NCI-H510A treated with DMSO at 0.1 percent for 48 hours (cell line): ENCODE measurements at places on chromosomes 1 and 21.

GRCh38 chr1:221868593-221869303 is 126.9 kb upstream of the DUSP10 start:
- DNase-seq: no peak

DNA sequence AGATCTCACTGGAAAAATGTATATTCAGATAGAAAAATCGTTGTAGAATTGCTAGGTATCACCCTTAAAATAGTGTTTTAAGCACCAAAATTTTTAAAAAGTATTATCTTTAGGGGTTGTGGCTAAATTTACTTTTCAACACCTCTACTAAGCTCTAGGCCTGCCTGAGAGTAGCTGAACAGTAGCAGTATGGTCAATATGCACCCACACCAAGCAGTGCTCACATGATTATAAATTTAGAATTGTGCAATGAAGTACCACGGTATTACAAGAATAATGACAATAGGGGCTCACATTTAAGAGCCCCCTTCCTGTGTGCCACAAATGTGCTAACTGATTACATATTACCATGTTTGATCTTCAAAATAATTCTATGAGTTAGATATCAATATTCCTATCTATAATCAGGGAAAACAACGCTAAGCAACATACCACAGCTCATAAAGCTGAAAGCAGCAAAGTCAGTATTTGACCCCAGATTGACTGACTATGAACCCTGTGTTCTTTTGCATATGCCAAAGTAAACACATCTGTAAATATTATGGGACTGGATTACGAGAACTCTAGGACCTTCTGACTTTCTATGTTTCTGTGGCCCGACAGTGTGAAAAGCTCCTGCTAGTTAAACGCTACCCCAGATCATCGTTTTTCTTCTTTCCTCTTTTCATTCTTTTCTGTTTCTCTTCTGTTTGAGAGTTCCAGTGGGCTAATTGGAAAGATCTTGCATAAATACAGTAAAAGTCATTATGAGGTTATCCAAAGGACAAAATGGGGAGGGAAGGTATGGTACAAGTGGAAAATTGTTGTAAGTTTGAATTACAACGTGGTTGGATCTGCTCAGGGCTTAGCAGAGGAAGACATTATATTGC is 201.1 kb upstream of the C1orf87 start:
- no peak for DNase-seq

- no peak for DNase-seq
Measured at GRCh38 chr1:32426489-32427255, 32.4 kb upstream of the BSDC1 start.

- no peak for DNase-seq
Measured at GRCh38 chr21:46627726-46628125, 7.7 kb upstream of the PRMT2 start.

- DNase-seq: no peak
Measured at GRCh38 chr1:211701733-211702132, 26.3 kb upstream of the NEK2 start.

DNA sequence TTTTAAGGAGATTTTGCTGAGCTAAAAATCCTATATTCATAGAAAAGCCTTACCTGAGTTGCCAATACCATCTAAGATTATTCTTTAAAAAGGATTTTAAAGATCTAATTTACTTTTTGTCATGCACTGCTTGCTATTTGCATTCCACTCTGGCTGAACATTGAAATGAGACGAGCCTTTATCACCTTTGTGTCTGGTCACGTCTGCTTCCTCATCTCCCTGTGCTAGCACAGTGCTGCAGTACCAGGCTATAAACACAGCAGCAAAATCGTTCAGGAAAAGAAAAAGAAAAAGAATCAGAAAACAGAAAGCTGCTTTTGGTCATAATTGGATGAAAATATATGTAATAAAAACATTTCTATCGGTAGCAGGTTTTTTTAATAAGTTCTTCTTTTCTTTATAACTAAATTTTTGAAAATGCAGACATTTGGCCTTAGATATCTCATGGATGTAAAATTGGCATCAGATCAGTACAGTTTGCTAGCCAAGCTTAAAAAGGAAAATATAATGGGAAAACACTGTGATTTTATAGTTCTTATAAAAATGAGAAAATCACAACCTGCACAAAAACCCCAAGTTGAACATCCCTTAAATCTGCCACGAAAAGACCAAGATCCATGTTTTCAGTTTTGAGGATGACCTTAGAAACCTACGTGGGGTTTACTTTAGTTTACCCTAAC is 735.7 kb upstream of the CXADR start:
- no peak for DNase-seq

GRCh38 chr1:245128381-245129101 is 26.2 kb upstream of the KIF26B start:
- DNase-seq: no peak

DNA sequence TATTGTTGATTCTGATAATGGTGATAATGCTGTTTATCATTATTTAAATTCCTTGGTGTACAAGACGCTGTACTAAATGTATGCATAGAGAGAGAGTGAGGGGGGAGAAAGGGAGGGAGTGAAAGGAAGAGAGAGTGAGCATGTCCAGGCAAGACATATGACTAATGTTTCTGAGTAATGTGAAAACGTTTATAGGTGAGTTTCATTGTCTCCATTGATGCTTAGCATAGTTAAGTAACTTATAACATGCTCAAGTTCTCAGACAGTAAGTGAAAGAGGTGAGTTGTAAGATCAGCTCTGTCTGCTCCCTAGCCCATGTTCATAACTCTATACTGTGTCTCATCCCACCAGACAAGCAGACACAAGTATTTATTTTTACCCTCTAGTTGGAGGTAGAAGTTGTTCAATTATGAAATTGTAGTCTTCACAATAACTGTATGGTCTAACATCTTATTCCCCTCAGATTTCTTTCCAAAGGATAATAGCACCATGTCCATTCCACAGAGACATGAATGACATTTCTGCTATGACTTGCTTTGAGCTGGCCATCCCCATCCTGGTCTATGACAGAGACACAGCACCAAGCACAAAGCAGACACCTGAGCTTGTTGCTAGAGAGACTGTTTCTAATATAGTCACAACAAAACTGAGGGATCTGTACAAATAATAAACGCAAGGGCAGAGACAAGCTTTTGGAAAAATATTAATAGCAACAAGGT is 285.1 kb downstream of the CACNA1E start:
- no peak for DNase-seq

GRCh38 chr1:33232716-33233115 is 23.6 kb upstream of the ZNF362 start:
- DNase-seq: no peak

GRCh38 chr1:237383791-237384190 is 341.8 kb downstream of the RYR2 start:
- DNase-seq: no peak

DNA sequence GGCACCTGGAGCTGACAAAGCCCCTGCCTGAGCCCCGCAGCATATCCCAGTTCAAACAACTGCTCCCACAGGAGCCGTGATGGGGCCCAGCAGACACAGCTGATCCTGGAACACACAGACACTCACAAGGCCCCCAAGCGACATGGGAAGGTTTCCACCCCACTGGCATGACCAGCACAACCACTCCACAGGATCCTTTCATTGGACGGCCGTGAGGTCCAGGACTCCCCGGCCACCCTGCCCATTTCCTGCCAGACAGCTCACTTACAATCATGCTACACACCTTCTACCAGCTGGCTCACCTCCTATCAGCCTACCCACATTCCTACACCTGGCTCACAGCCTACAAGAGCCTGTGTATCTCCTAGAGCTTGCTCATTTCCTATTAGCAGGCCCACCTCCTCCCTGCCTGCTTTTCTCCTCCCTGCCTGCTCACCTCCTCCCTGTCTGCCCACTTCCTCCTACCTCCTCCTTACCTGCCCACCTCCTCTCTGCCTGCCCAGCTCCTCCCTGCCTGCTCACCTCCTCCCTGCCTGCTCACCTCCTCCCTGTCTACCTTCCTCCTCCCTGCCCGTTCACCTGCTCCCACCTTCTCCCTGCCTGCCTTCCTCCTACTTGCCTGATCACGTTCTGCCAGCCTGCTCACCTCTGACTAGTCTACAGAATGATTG is 73.9 kb downstream of the MATN1 start:
- DNase-seq: no peak

DNA sequence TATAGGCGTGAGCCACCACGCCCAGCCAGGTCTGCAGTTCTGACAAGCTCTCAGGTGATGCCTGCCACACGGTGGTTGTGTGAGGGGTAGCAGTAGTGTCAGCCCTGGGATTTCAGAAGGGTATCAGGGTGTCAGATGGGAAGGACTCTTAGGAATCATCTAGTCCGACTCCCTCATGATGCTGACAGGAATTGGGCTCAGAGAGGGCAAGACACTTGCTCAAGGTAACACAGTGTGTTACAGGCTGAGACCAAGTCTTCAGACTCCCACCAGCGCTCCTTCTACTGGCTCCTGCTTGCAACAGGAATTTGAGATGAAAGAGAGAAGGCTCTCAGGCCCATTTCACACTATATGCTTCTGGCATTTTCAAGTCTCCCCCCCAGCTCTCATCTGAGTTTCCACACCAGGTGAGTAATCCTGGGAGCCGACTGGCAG is 6.9 kb downstream of the HTR1D start:
- DNase-seq: no peak

DNA sequence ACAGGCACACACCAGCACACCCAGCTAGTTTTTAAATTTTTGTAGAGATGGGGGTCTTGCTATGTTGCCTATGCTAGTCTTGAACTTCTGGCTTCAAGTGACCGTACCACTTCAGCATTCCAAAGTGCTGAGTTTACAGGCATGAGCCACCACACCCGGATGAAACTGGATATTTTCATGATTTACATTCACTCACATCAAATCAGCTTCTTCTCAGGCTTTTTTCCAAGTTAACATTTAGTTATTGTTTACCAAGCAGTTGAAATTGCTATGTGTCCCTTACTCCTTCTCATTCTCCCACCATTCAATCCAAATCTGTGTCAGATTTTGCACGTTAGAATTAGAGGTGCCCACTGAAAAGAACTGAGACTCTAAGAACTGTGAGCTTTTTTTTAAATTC is 18.4 kb downstream of the RIT1 start:
- DNase-seq: no peak

DNA sequence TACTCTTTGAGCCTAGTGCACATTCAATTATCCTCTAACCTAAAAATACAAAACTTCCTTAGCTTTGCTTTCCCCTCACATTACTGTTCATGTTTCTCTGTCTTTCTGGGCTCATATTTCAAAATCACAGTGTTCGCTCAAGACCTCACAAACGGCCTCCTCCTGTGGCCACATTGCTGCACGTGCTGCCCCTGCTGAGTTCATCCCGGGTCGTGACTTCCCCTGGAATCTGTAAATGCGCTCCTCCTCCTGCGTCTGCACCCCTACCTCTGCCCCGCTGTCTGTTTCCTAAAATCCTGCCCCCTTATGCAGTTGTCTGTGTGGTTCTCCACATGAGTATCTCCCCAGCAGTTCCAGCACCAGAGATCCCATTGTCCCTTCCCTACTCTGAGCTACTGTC is 45.5 kb upstream of the RAVER2 start:
- no peak for DNase-seq

GRCh38 chr1:183876309-183876708 is 71.4 kb downstream of the RGL1 start:
- no peak for DNase-seq

DNA sequence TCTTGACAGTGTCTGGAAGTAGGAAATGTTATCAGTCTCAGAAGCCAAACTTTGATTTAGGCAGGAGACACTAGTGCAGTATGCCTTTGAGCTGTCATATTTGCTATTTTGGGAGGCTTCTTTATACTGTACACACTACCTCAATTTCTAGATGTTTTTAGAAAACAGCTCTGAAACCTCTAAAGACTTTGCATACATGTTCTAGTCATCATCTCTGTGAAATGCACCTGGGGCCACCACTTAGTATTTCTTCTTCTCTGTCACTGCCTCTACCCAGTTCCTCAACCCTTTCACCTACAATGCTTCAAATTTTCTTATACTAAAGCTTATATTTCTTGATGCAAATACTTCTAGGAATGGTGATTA is 29.1 kb upstream of the PLA2G4A start:
- no peak for DNase-seq

DNA sequence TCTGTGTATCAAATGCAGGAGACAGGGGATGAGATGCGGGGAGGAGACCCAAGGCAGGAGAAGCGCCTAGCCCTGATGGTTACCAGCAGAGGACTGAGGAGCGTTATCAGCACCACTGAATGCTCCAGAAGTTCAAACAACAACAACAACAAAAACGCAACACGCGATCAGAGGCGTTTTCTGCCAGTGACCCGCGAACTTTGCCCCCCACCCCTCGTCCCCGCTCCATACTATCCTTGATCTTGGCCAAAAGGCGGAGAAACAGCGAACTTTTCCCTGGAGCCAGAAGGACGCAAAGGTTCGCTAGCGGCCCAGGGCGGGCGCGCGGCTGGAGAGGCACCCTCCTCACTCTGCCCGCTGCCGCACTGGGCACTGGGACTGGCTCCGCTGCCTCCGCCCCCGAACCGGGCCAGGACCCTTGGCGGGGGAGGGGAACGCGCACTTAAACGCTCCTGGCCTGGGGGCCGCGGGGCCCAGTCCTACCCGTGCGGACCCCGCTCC is 699 bp downstream of the ECHDC2 start:
- DNase-seq: peak; percentile 20

DNA sequence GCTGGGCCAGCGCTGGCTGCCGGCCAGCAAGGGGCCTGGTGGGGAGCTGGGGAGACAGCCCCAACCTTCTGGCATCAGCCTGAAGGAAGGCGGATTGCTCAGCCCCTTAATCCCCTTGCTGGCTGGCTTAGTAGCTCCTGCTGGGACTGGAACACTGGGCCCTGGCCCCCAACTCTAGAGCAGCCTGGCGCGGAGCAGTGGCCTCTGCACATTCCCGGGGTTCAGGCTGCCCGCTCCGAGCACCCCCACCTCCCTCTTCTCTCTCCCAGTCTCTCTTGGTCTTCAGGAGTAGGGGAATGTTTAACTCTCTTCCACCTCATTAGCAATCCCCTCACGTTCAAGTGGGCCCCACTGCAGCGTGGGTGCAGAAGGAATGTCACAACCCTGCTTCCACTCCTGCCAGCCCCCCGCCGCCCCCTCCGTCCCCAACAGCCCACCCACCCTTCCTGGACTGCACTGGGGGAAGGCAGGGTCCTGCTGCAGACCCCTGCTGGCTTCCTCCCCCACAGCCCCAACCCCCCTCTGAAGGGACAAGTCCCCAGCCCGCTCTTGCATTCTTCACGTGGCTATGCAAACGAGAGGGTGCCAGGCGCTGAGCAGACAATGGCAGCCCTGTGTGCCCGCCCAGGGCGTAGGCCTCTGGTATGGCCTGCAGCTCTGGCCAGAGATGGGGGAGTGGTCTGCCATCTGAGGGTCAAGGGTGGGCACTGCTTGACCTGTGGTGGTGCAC is 980 bp upstream of the CLDN19 start:
- no peak for DNase-seq

DNA sequence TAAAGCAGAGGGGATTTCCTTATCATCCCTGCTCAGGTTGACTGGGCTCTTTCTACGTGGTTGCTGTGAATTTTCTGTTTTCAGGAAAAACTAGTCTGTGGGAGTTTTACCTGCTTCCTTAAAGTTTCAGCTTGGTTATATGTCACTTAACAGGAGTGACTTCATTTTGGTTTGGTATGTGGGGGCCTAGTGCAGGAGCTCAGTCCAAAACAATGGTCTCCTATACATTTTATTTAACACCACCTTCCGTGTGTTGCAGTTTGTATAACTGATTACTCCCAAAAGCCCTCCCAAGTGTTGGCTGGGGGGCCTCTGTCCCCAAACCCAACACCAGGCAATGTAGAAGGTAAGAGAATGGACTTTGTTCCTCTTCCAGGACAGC is 5.3 kb downstream of the IL23R start:
- no peak for DNase-seq
